ENCODE measurements at places on chromosomes 12 and 14. TPM values are rescaled to one million over a fixed set of nuclear protein-coding genes. Genes with fewer than 3 reads are reported as not detected.
A peak's percentile ranks its signal among the peaks of the same experiment; 100 is the strongest.

The TOMM20L gene
- not detected for total RNA-seq

- peak overlapping the region; percentile 33 for H3K27ac ChIP-seq
- no peaks in the 10 kb centered on the region for H3K27me3 ChIP-seq
- DNase-seq, result no peak
These were observed 3.3 kb downstream of the ACVR1B start for GRCh38 chr12:51954561-51955361.

- no peak for DNase-seq
- no peaks in the 10 kb centered on the region for H3K27me3 ChIP-seq
- no peak overlapping the region for H3K27ac ChIP-seq
- H3K4me1 ChIP-seq, result no peaks in the 10 kb centered on the region
These were observed 24.8 kb upstream of the AKAP5 start for GRCh38 chr14:64440494-64440893.

The MANSC4 gene
- total RNA-seq, result not detected

DNA sequence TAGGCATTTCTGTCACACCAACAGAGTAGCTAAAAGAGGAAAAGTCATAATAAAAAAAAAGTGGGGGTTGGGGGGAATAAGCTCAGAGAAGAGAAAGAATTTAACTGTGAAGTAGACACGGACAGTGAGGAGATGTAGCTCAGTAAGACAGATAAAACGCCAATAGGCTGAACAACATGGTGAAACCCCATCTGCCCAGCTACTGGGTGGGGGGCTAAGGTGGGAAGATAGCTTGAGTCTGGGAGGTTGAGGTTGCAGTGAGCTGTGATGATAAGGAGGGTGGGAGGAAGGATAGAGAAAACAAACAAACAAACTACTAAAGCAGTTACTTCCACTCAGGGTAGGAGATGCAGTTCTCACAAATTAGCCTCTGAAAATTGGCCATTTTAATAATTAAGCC, 25.0 kb downstream of the HECTD4 start:
- DNase-seq, result no peak
- peaks cover 26% of the 10 kb centered on the region for H3K4me1 ChIP-seq
- H3K4me3 ChIP-seq, result no peak overlapping the region
- H3K27me3 ChIP-seq, result no peaks in the 10 kb centered on the region
- H3K27ac ChIP-seq, result peak overlapping the region; percentile 33

GRCh38 chr14:52052288-52052943, 16.4 kb downstream of the NID2 start:
- H3K4me3 ChIP-seq, result no peak overlapping the region
- DNase-seq, result no peak
- no peaks in the 10 kb centered on the region for H3K4me1 ChIP-seq
- no peaks in the 10 kb centered on the region for H3K36me3 ChIP-seq
- H3K27ac ChIP-seq, result no peak overlapping the region
- peaks cover 3% of the 10 kb centered on the region for H3K27me3 ChIP-seq

DNA sequence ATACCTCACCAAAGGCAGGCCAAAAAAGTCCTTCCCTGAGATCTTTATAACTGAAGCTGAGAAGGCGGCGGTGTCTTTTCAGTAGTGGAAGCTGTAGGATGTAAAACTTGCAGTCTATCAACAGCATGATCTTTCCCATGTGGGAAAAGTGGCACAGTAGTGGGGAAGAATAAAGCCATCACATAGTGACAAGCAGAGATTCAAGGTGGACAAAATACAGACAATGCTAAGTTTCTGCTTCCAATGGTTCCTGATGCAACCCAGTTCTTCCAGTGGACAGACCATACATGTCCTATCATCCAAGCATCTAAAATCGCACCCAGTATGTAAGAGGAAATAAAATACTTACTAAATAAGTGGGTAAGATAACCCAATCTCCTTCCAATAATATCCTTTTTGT, 4.1 kb downstream of the RPS6KA5 start:
- no peak overlapping the region for H3K27ac ChIP-seq
- H3K27me3 ChIP-seq, result no peaks in the 10 kb centered on the region
- DNase-seq, result no peak
- no peaks in the 10 kb centered on the region for H3K36me3 ChIP-seq
- H3K4me3 ChIP-seq, result no peak overlapping the region
- peaks cover 8% of the 10 kb centered on the region for H3K4me1 ChIP-seq

The DNAL1 gene
- total RNA-seq, result 4.8 TPM

- peaks cover 9% of the 10 kb centered on the region for H3K27me3 ChIP-seq
- no peak overlapping the region for H3K4me3 ChIP-seq
- H3K27ac ChIP-seq, result no peak overlapping the region
These were observed 8.5 kb downstream of the MYH6 start for GRCh38 chr14:23399591-23399990.

GRCh38 chr12:64713376-64713775, 45.8 kb downstream of the GNS start:
- H3K27me3 ChIP-seq, result no peaks in the 10 kb centered on the region
- no peak overlapping the region for H3K4me3 ChIP-seq
- H3K4me1 ChIP-seq, result no peaks in the 10 kb centered on the region
- no peak for DNase-seq

The LTA4H gene
- 32.9 TPM for total RNA-seq

DNA sequence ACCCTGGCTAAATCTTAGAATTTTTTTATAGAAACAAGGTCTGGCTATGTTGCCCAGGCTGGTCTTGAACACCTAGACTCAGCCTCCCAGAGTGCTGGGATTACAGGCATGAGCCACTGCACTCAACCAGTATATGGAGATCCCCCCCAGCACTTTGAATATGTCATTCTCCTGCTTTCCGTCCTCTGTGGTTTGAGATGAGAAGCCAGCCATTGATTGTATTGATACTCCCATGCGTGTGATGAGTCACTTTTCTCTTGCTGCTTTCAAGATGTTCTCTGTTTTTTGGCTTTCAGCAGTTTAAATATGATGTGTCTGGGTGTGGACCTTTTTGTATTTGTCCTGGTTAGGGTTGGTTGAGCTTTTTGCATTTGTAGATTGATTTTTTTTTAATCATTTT, 75.2 kb upstream of the DNM1L start:
- no peaks in the 10 kb centered on the region for H3K4me1 ChIP-seq
- no peak for DNase-seq
- H3K27ac ChIP-seq, result no peak overlapping the region
- H3K36me3 ChIP-seq, result no peaks in the 10 kb centered on the region
- peaks cover 11% of the 10 kb centered on the region for H3K27me3 ChIP-seq

- 0 out of 2 replicates have a peak, but pooled peaks cover 11% of the 10 kb centered on the region for H3K4me1 ChIP-seq
- peak; percentile 17 for DNase-seq
These were observed 76.6 kb downstream of the LRP6 start for GRCh38 chr12:12190087-12190809.

GRCh38 chr12:14999695-15000365, 27.0 kb downstream of the PDE6H start:
- no peaks in the 10 kb centered on the region for H3K4me1 ChIP-seq
- no peak for DNase-seq
- H3K4me3 ChIP-seq, result no peak overlapping the region
- H3K36me3 ChIP-seq, result no peaks in the 10 kb centered on the region

DNA sequence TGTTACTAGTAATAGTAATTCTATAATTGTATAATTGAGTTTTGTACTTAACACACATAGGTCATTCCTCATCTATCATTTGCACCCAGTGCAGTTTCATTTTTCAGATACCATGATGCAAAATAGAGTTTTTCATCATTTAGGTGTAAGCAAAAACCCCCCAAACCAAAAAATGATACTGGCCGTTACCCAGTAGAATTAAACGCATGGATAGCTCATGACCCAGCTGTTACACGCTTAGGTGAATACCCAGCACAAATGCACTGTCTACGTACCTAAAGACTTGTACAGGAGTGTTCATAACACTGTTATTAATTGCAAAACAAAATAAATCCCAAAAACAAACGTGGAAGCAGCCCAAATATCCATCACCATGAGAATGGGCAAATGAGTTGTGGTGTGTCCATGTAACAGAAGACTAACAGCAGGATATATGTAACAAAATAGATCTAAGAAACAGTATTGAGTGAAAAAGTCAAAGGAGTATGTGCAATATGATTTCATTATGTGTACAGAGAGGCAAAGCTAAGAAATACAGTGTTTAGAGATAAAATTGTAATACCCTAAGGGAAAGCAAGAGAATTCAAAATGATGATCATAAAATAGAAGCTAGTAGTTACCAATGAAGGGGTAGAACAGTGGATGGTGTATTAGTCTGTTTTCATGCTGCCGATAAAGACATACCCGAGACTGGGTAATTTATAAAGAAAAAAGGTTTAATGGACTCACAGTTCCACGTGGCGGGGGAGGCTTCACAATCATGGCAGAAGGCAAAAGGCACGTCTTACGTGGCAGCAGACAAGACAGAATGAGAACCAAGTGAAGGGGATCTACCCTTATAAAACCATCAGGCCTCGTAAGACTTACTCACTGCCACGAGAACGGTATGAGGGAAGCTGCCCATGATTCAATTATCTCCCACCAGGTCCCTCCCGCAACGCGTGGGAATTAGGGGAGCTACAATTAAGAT, 49.8 kb downstream of the EID3 start:
- H3K27me3 ChIP-seq, result no peaks in the 10 kb centered on the region
- no peak overlapping the region for H3K27ac ChIP-seq
- no peak overlapping the region for H3K4me3 ChIP-seq

DNA sequence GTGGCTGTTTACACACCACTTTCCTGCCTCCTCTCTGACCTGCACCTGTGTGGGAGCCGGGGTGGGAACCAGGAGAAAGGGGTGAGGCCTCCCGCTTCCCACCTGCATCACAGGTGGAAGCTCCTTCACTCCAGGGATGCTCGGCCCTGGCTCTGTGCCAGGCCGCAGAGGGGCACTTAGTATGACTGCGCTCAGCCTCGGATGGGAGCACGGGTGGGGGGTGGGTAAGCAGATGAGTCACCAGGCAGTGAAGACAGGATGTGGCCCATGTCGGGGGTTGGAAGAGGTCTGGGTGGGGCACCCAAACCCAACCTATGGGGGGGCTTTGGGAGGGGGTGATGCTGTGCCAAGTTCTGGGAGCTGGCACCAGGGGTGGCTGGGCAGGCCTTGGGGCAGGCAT, 7.4 kb upstream of the CYP46A1 start:
- no peak overlapping the region for H3K4me3 ChIP-seq
- H3K27me3 ChIP-seq, result no peaks in the 10 kb centered on the region
- no peaks in the 10 kb centered on the region for H3K36me3 ChIP-seq
- peaks cover 8% of the 10 kb centered on the region for H3K4me1 ChIP-seq
- H3K27ac ChIP-seq, result no peak overlapping the region

- H3K4me3 ChIP-seq, result no peak overlapping the region
- DNase-seq, result no peak
- no peaks in the 10 kb centered on the region for H3K36me3 ChIP-seq
- peaks cover 8% of the 10 kb centered on the region for H3K4me1 ChIP-seq
- H3K27me3 ChIP-seq, result no peaks in the 10 kb centered on the region
These were observed 3.9 kb upstream of the HSPA2 start for GRCh38 chr14:64536488-64537245.

GRCh38 chr12:52645982-52646381, 6.0 kb downstream of the KRT2 start:
- H3K4me1 ChIP-seq, result peaks cover 33% of the 10 kb centered on the region
- H3K27me3 ChIP-seq, result no peaks in the 10 kb centered on the region
- H3K36me3 ChIP-seq, result no peaks in the 10 kb centered on the region
- no peak overlapping the region for H3K4me3 ChIP-seq
- H3K27ac ChIP-seq, result no peak overlapping the region

The P2RX2 gene
- total RNA-seq, result not detected

The FGF23 gene
- total RNA-seq, result not detected

The GLIPR1L1 gene
- total RNA-seq, result not detected

DNA sequence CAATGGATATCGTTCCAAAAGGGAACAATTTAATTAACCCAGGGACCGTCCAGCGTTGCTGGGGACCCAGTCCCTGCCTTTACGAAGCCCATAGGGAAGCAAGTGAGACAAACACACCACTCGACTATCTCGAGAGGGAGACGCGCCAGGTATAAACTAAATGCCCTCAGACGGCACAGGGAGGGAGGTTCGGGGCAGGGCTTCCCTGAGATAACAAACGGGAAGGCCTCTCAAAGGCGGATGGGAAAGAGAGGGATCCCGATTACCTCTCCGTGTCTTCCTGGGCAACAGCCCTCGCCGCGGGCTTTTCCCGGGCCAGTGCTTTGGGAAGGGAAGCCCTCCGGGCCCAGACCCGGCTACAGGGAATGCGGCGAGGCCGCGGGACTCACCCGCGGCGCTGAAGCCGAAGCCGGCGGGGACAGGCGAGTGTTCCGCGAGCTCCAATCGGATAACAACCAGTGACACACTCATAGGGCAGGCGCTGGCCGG, 390 bp downstream of the BRAP start:
- peak overlapping the region; percentile 86 for H3K4me3 ChIP-seq
- no peaks in the 10 kb centered on the region for H3K27me3 ChIP-seq
- H3K27ac ChIP-seq, result peak overlapping the region; percentile 97
- peak; percentile 65 for DNase-seq
- H3K36me3 ChIP-seq, result peaks cover 36% of the 10 kb centered on the region

- no peak overlapping the region for H3K27ac ChIP-seq
- no peaks in the 10 kb centered on the region for H3K36me3 ChIP-seq
- H3K27me3 ChIP-seq, result no peaks in the 10 kb centered on the region
- no peak for DNase-seq
These were observed 75.8 kb downstream of the C12orf50 start for GRCh38 chr12:87953256-87953860.

DNA sequence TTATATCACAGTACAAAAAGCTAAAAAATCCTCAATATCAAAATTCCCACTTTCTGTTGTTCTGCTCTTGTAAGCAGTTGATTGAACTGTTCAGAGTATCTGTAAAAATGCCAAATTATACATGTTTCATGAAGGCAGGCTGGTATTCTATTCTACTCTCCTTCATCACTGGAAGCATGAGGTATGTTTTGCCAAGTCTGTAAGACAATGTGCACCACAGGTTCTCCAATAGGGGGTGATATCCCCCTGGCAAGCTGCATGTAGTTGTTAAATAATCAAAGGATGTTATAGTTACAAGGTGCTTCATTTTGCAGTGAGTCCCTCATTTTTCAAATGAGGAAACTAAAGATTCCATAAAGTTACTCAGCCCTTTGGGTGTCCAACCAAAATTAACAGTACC, 15.1 kb upstream of the NEK9 start:
- H3K36me3 ChIP-seq, result peaks cover 33% of the 10 kb centered on the region
- H3K27me3 ChIP-seq, result no peaks in the 10 kb centered on the region
- H3K27ac ChIP-seq, result no peak overlapping the region
- no peak overlapping the region for H3K4me3 ChIP-seq
- H3K4me1 ChIP-seq, result no peaks in the 10 kb centered on the region

The MAP3K9 gene
- total RNA-seq, result 0.58 TPM

The ADCY4 gene
- 0.07 TPM for total RNA-seq

GRCh38 chr14:79639613-79640012, 571.7 kb downstream of the DIO2 start:
- no peaks in the 10 kb centered on the region for H3K36me3 ChIP-seq
- H3K4me3 ChIP-seq, result no peak overlapping the region
- H3K4me1 ChIP-seq, result no peaks in the 10 kb centered on the region
- no peak overlapping the region for H3K27ac ChIP-seq
- no peak for DNase-seq
- no peaks in the 10 kb centered on the region for H3K27me3 ChIP-seq

The TMEM63C gene
- not detected for total RNA-seq

- H3K27me3 ChIP-seq, result no peaks in the 10 kb centered on the region
- H3K36me3 ChIP-seq, result no peaks in the 10 kb centered on the region
- H3K27ac ChIP-seq, result no peak overlapping the region
- no peaks in the 10 kb centered on the region for H3K4me1 ChIP-seq
- DNase-seq, result no peak
- no peak overlapping the region for H3K4me3 ChIP-seq
These were observed 4.0 kb upstream of the RNASE10 start for GRCh38 chr14:20501346-20501745.
